ENCODE measurements at places on chromosomes 3 and 15.

DNA sequence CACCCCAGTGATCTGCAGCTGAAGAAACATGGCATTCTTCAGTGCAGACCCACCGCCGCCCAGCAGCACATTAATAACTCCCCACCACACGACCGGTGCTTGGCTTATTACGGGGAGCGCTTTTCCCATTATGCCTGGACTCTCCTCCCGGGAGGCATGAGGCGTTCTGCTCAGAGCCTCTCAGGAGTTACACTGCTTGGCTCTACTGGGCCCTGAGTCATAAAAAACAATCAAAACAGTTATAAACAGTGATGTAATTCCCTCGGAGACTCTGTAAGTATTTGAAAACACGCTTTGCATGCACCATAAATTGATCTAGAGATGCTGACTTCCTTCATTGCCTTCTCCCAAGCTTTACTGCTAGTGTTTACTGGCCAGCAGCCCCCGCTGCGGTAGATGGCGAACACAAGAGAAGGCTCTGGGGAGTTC is 77.1 kb upstream of the SNRPA1 start:
- no peak for DNase-seq

- no peak for DNase-seq
These were observed 33.5 kb upstream of the ALPK3 start for GRCh38 chr15:84783493-84784251.

GRCh38 chr3:191425322-191425734 is 35.6 kb upstream of the PYDC2 start:
- DNase-seq: no peak

DNA sequence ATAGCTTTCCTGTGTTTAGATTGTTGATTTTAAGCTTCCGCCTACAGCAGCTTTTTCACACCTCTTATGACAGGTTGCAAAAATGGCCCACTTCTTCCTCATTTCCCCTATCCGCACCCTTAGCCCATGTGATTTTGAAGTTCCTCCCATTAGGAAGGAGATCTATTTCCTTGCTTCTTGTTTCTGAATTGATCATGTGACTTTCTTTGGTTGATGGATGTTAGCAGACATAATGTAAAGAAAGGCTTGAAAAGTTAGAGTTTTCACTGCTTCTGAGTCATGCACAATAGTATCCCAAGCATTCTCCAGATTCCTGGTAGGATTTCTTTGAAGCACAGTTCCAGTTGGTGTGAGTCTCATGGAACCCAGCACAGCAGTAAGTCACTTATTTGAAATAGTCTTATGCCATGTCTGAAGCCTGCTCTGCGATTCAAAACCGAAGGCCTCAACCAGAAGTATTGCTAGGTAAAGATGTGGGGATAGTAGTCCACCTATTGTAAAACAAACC is 76.6 kb downstream of the EDEM1 start:
- DNase-seq: no peak

DNA sequence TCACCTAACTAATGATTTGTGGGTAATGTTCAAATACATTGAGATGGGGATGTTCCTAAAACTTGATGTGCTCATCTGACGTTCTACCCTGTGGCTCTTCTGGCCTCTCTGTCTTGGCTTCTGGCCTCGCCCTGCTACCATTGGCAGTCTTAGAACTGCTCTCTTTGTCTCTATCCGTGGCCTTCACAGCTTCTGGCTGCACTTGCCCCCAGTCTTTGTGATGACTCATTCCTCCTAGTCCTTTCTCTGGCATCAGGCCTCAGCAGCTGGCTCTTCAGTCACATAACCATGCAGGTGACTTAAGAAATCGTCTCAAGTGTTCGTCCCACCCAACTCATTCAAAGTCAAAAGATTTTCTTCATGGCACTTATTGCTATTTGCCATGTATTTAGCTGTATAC is 188.1 kb downstream of the BBX start:
- no peak for DNase-seq

DNA sequence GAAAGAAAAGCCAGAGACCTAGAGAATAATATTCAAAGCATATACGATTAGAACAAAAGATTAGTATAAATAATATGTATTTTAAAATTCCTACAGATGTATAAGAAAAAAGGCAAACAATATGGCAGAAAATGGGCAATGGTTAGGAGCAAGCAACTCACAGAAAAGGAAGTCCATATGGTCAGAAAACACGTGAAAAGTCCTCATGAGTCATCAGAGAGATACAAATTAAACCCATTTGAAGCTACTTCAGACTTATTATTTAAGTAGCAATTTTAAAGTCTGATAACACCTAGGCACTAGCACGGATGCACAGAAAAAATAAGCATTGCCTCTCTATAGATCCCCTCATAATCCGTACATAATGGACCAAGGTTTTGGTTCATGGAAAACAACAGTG is 25.6 kb downstream of the SLC7A14 start:
- DNase-seq: no peak

- no peak for DNase-seq
These were observed 75.8 kb upstream of the MB21D2 start for GRCh38 chr3:192993411-192993810.

- no peak for DNase-seq
These were observed 1.6 kb downstream of the NMD3 start for GRCh38 chr3:161222662-161223061.

GRCh38 chr3:156418428-156418827 is 136.5 kb downstream of the SSR3 start:
- DNase-seq: no peak

DNA sequence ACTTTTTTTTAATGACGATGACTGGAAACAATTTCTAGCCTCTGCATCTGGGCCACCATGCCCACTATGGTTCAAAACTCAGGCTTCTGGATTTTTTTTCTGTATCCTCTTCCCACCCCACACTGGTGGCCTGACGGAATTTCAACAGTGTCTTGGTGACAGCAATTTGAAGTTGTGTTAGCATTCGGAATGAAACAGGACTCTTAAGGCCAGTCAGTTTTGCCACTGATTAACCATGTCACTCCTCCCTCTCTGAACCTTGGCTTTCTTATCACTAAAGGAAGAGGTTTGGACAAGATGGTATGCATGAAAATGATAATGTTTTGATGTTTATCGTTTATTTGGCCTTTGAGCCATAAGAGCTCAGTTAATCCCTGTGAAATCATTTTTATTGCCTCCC is 41.6 kb upstream of the BDH1 start:
- no peak for DNase-seq

DNA sequence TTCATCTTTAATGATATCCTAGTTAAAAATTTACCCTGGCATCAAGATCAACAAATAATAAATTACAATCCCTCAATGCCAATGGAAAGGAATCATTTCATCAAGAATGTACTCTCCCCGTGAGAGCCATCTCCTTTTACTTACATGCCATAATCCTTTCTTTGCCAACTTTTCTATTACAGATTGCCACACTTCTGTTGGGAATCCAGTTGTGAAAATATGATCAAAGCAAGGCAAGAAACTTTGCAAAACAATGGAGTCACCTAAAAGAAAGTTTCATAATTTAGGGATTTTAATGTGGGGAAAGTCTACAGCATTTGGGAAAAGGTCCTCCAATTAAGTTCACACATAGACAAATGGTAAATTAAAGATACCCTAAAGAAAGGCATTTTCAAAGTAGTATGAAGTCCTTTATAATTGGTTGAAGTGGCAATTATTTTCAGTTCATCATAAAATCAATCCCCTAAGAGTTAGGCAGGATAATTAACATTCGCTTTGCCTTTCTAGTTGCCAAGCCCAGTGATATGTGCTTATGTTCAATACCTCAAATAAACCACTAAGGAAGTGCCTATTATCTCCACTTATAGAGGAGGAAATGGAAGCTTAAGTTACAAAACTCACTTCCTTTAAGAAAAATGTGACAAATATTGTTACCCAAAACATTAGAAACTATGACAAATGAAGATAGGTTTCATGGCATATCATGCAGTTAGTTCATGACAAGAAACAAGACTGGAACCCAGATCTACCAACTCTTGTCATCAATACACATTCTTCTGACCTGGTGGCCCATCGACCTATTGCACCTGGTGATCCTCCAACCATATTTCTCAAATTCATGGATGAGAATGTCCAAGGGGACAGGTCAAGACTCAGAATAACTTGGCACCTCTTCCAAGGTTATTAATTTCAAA is 49.1 kb downstream of the TRANK1 start:
- DNase-seq: no peak

DNA sequence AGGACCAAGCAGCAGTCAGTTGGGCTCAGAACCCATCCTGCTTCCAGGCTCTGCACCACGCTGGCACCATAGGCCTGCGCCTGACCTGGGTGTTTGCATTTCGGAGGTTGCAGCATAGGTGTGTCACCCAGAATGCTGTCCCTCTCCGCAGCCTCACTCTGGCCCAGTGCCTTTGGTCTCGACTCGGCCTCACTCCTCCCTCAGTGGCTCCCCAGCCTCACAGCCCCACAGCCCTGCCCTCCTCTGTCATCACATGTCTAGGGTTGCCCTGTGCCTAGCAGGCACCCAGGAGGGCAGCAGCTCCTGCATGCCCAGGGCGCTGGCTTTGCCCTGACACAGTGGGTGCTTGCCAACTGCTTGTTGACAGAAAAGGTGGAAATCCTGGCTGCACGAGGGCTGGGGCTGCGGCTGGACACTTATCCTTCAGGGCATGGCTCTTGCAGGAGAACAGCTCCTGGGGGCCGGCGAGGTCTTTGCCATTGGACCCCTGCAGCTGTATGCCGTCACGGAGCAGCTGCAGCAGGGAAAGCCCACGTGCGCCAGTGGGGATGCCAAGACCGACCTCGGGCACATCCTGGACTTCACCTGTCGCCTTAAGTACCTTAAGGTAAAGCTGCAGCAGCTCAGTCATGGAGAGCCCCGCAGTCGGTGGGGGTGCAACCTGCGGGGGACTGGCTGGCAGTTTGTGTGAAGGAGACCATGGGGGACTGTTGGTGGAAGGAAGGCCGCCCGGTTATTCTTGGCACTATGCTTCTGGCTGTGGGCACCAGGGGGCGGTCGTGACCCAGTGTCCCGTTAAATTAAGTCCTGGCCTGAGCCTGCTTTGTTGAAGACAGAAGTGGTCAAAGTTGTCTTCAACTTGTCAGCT is 16.2 kb downstream of the NISCH start:
- DNase-seq: no peak

DNA sequence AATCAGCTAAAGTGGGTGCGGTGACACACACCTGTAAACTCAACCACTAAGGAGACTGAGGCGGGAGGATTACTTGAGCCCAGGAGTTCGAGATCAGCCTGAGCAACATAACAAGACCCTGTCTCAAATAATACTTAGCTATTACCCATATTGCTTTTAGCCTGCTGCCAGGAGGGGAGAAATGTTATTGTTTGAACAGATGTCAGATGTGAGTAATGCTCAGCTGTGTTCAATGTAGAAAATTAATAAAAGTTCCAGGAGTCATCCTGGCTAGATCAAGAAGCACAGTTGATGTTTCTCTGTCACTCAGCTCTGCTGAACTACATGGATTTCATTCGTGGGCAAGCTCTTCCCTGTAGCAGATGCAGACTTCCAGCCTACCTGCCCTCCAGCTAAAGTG is 22.2 kb downstream of the LSM3 start:
- no peak for DNase-seq

DNA sequence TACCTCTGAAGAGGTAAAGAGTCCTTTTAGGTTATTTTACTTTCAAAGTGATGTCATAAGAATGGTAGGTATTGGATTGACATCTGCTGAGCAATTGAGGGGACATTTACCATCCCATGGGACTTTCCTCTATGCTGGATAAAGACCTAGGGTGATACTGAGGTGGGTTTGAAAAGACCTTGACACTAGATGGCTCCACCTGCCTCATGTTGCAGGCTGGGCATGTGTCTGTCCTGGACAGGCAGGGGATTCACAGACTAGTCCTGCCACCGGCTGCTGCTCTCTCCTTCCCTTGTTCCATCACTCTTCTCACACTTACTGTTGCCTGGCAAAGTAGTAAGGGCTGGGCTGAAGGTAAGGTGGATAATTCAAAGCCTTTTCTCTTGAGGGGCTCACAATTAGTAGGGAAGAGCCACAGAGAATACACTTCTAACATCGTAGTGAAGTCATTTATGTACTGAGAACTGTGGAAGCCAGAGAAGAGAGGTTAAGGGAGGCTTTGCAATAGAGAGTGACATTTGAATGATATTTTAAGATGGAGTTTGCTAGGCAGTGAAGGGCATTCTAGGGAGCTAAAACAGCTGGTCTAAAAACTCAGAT is 27.7 kb downstream of the TRAK1 start:
- DNase-seq: no peak

DNA sequence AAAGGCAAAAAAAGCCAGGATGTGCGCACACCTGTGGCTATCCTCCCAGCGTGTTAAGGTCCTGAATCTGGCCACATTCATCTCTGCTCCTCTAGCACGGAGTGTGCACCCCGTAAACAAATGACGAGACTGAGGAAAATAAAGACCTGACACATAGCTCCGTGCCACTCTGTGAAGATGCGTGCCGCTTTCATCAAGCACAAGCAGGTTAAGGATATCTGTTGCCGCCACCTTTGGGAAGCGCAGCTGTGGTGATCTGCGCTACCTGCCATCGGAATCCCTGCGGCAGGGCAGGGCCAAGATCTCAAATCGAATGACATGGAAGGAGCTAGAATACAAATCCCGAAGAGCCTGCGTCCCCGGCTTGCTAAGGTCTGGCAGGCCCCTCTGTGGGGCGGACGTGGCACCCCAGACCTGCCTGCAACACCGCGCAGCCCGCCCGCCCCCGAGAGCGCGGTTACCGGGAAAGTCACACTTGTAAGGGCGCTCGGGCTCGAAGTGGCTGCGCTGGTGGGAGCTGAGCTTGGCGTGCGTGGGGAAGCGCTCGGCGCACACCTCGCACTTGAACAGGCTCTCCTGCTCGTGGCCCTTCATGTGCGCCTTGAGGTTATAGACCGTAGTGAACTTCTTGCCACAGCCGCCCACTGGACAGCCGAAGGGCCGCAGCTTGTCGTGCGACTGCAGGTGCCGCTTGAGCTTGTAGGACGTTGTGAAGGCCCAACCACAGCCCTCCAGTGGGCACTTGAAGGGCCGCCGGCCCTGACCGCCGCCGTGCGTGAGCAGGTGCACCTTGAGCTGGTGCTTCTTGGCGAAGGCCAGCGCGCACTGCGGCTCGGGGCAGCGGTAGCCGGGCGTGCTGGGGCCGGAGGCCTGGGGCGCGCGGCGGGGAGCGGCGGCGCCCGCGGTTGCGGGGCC is 936 bp downstream of the ZXDC start:
- no peak for DNase-seq

- no peak for DNase-seq
These were observed 59.0 kb upstream of the SMAD3 start for GRCh38 chr15:67006083-67007065.

GRCh38 chr3:39748002-39748401 is 61.4 kb upstream of the MYRIP start:
- no peak for DNase-seq

DNA sequence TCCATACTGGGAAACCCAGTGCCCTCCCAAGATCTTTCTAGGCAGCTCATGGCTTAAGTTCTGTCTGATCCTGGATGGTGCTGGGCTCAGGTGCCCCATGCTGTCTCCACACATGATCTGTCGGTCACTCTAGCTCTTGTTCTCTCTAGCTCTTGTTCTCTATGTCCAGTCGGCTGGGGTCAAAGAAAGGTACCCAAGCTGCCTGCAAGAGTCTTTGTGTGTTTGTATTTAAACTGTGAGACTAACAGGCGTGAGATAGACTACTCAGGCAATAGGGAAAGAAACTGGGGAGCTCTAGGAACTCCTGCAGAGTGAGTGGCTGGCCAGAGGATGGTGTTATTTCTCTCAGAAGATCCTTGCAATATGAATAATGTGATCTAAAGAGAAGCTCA is 40.2 kb downstream of the GPR156 start:
- DNase-seq: no peak

GRCh38 chr3:41331041-41331440 is 131.7 kb downstream of the CTNNB1 start:
- no peak for DNase-seq

Data from NCI-H1417 treated with DMSO at 0.1 percent for 48 hours (cell line).